ENCODE measurements at places on chromosomes 13 and 19. TPM values are rescaled to one million over a fixed set of nuclear protein-coding genes. Genes with fewer than 3 reads are reported as not detected.

Gene ENOX1
- total RNA-seq = 4.3 TPM

Gene IRF2BP1
- 21.0 TPM for total RNA-seq

DNA sequence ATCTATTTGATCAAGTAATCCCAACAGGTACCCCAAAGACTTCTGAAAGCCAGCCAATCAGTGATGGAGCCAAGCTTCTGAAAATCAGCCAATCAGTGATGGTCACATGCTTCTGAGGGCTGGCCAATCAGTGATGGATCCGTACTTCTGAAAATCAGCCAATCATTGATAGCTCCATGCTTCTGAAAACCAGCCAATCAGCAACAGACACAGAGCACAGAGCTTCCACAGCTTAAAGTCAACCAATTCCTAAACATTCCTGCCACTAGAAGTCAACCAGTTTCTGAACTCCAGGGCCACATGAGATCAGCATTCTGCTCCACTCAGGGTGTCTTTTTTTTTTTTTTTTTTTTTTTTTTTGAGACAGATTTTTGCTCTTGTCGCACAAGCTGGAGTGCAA, 8.2 kb upstream of the HSD17B14 start:
- DNase-seq = no peak

GRCh38 chr13:75443356-75443958, 38.5 kb downstream of the TBC1D4 start:
- no peak for DNase-seq

DNA sequence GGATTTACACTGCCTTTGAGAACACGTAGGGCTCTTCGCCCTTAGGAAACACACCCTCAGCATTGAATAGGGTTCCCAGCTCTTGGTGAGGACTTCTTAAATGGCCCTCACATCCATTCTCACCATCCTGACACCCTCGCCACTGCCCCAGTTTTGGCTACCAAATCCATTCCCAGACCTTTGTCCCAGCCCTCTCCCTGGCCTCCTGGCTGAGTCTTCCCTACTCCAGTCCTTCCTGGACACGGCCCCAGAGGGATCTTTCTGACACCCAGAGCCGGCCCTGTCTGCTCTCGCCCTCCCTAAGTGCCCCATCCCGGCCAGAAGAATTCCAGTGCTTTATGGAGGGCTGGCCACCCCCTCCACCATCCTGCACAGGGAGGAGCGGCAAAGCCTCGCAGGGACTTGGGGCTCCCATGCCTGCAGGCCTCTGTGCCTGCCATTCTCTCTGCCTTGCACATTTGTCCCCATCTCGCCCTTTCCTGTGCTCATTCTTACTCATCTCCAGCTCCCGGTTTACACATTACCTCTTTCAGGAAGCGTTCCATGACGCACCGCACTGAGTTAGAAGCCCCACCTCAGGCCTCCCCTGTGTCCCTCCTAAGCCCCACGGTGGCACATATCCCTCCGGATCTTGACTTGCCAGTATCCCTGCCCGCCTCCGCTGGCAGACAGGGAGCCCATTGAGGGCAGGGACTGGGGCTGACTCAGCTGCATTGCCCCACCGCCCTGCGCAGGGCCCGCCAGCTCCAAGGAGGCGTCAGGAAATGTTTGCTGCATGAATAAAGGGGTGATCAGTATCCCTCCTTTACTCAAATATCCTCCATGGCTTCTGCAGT, 11.0 kb upstream of the KLK14 start:
- no peak for DNase-seq

DNA sequence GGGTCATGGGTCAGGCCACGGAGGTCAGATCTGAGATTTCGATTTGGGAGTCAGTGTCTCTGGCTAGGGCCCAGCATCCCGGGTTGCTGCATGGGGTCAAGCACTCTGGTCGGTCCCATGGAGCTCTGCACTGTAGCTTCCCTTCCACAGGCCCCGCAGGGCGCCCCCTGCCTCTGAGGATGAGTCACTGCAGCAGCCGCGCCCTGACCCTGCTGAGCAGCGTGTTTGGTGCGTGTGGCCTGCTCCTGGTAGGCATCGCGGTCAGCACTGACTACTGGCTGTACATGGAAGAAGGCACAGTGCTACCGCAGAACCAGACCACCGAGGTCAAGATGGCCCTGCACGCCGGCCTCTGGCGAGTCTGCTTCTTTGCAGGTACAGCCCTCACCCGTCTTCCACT, 3.6 kb downstream of the CACNG7 start:
- no peak for DNase-seq

Gene NLRP7
- not detected for total RNA-seq

GRCh38 chr19:43643326-43643725, 3.7 kb upstream of the CADM4 start:
- DNase-seq = no peak

Gene ZNF709
- 5.8 TPM for total RNA-seq

Gene ADGRE2
- 4.9 TPM for total RNA-seq

Measured in sciatic nerve (tissue), 2 donors.